Pericardium fibroblast (primary cell): ENCODE measurements at places on chromosomes 7 and 10. TPM values are rescaled to one million over a fixed set of nuclear protein-coding genes. Genes with fewer than 3 reads are reported as not detected.

The HHEX gene
- total RNA-seq = 0.12 and 0.51 TPM in 2 replicates

The LHFPL3 gene
- total RNA-seq = not detected in 2 replicates

The CAV2 gene
- 39.8 and 69.2 TPM in 2 replicates for total RNA-seq

The XRCC2 gene
- 0.09 and 0.12 TPM in 2 replicates for total RNA-seq

The TAS2R41 gene
- not detected in 2 replicates for total RNA-seq

The ANXA8L1 gene
- 9.3 TPM in 1 of 2 replicates, not detected in the other for total RNA-seq

The PIP gene
- total RNA-seq = not detected in 2 replicates

The PLAC9 gene
- 219 and 260 TPM in 2 replicates for total RNA-seq

The HIBADH gene
- 42.6 and 62.9 TPM in 2 replicates for total RNA-seq

The SEC31B gene
- total RNA-seq = 2.0 and 4.1 TPM in 2 replicates

The LIPM gene
- 0.34 TPM in 1 of 2 replicates, not detected in the other for total RNA-seq
